ENCODE measurements at places on chromosomes 3 and 15. TPM values are rescaled to one million over a fixed set of nuclear protein-coding genes. Genes with fewer than 3 reads are reported as not detected.

Gene CYP1A1
- 0.71 TPM for total RNA-seq

Gene CPOX
- total RNA-seq: 19.9 TPM

Gene FMN1
- 1.0 TPM for total RNA-seq

Gene ZKSCAN7
- total RNA-seq: 7.8 TPM

Gene ISY1
- 31.7 TPM for total RNA-seq

Gene WNT7A
- total RNA-seq: under 0.01 TPM

Gene XYLB
- total RNA-seq: 3.1 TPM

Gene AP2M1
- total RNA-seq: 773 TPM

Gene LXN
- 263 TPM for total RNA-seq

Gene ASB14
- not detected for total RNA-seq

Gene SLC12A1
- total RNA-seq: not detected

Gene SPG21
- 87.7 TPM for total RNA-seq

Gene GLDN
- 75.1 TPM for total RNA-seq

Gene CPN2
- not detected for total RNA-seq

Gene ANKRD63
- total RNA-seq: not detected

Gene RBP2
- total RNA-seq: not detected

Gene DHX30
- total RNA-seq: 41.2 TPM

Gene GOLGA6A
- not detected for total RNA-seq

Gene OXSM
- total RNA-seq: 10.5 TPM

Gene CLRN1
- not detected for total RNA-seq

Gene UBP1
- total RNA-seq: 35.3 TPM

Gene TMC3
- total RNA-seq: not detected

Gene SPATA12
- not detected for total RNA-seq

Gene SGO1
- 0.57 TPM for total RNA-seq

Gene CYFIP1
- total RNA-seq: 82.9 TPM

Gene RTP1
- total RNA-seq: not detected

Gene SRGAP3
- 6.7 TPM for total RNA-seq

Gene CPA3
- total RNA-seq: not detected

Gene DPPA2
- total RNA-seq: not detected

Gene CPLX3
- total RNA-seq: not detected

Gene FBXW12
- not detected for total RNA-seq

Gene XCR1
- under 0.01 TPM for total RNA-seq

Gene BAHD1
- total RNA-seq: 4.0 TPM

Gene SAMMSON
- not detected for total RNA-seq

Gene PLA2G4E
- total RNA-seq: not detected

Gene ABCF3
- total RNA-seq: 64.9 TPM

Gene ANKRD34C
- total RNA-seq: not detected

Gene GOLGA8K
- 0.09 TPM for total RNA-seq

Gene ACAN
- total RNA-seq: 0.28 TPM

Gene PPM1M
- 26.8 TPM for total RNA-seq

Gene ARNT2
- 7.0 TPM for total RNA-seq

Gene STAG1
- 45.8 TPM for total RNA-seq

Gene AHSG
- total RNA-seq: not detected

Gene CNTN6
- total RNA-seq: 0.18 TPM

Measured in smooth muscle cell of bladder (primary cell).